ENCODE measurements at places on chromosomes 3 and 15.

DNA sequence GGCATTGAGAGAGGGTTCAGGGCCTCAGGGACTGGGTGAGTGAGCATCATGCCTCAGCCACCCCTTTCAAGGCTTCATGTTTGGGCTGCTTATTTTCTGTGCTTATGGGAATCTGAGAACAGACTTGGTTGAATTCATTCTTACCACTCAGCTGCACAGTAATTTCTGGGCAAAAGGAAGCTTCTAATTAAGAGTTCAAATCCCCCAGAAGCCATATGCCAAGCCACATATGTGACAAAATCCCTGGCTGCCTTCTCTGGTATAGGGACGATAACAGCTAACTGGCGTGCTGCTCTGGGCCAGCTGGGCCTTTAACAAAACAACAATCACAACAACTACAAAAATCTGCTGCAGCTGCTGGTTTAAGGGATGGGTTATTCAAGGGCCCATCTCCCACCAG, 181.0 kb upstream of the ANKRD28 start:
- DNase-seq: no peak

- no peak for DNase-seq
These were observed 12.6 kb downstream of the SCN5A start for GRCh38 chr3:38636881-38637280.

DNA sequence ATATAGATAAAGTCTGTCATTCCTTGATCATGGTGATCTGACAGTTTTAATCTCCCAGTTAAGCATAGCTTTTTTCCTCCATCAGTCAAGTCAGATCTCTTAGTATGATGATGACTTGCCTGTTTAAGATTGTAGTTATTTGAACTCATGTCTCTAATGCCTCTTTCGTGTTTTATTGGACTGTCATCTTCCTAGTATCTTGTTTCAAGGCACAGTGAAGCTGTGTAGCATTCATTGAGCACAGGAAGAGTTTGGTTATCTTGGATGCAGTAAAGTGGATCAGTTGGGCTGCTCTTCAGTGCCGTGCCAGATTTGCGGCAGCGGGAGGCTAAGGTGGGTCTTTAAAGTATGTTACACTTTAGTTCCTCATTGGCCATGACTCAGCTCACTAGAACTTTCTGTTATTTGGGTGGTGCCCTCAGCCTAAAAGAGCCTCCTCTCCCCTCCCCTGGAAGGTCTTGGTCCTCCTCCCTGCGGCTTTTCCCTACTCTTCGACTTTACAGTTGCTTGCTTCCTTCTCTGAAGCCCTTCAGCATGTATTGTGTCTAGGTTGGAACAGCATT, 45.7 kb upstream of the SKOR1 start:
- DNase-seq: no peak

DNA sequence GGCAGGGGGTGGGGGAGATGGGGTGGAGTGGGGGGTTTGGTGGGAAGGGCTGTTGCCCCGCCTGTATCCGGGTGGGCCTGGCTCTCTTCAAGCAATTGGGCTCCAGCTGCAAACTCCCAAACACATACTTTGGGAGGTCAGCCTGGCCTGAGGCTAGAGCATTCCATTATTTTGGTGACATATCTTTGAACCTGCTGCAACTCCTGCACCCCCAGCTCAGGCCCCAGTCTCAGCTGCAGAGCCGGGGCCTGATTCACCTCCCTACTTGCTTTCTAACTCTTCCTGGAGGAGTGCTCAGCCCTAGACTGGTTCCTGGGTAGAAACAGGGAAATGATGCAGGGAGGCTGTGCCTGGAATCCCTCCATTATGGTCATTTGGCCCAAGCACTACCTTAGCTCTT, 140.8 kb upstream of the PRR23C start:
- no peak for DNase-seq

- no peak for DNase-seq
These were observed 613.3 kb downstream of the TBL1XR1 start for GRCh38 chr3:176583956-176584355.

Data from NCI-H2029 treated with DMSO at 0.1 percent for 48 hours (cell line).